ENCODE measurements at places on chromosomes 12 and 14.

- no peak for DNase-seq
Measured at GRCh38 chr12:14751986-14752385, 51.3 kb downstream of the WBP11 start.

- DNase-seq = no peak
Measured at GRCh38 chr12:22325218-22325617, 9.3 kb downstream of the ST8SIA1 start.

- no peak for DNase-seq
Measured at GRCh38 chr12:10641735-10642500, 28.5 kb upstream of the MAGOHB start.

DNA sequence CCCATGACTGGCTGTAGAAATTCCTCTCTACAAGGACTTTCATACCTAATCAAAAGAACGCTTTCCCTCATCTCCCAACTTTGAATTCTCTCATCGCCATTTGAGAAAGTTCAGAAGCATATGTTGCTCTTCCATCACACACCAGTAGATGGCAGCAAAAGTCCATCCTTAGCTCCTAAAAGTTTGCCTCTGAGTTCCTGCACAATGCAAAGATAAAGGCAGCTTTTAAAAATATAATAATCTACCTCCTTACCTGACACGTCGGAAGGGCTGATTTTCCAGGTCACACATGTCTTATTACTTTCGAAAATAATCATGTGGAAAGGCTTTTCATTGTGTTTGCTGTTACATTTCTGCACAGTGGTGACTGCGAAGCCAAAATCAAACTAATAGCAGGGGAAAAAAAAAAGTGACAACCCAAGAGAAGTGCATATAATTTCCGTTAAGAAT lies 456.7 kb upstream of the SEL1L start:
- no peak for DNase-seq

DNA sequence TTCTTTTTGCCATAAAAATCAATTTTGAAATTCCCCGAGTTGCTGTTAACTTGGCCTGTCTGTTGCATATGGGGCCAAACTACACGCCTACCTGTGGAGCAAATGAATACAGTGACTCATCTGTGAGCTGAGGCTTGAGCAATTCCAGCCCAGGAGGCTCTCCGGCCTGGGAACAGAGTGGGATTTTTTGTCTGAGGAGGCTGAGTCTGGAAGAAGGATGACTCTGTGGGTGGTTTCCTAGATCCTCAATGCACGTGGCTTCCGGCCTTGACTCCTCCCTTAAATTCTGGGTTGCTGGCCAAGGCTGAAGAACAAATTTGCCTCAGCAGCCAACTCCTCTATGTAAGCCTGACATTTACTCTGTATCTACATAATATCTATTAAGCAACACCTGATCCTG lies 124.1 kb downstream of the SSPN start:
- no peak for DNase-seq
